ENCODE measurements at places on chromosomes 3 and 15. TPM values are rescaled to one million over a fixed set of nuclear protein-coding genes. Genes with fewer than 3 reads are reported as not detected.

Gene UBAP1L
- 19.9 TPM for total RNA-seq

Gene FSTL1
- total RNA-seq = not detected

DNA sequence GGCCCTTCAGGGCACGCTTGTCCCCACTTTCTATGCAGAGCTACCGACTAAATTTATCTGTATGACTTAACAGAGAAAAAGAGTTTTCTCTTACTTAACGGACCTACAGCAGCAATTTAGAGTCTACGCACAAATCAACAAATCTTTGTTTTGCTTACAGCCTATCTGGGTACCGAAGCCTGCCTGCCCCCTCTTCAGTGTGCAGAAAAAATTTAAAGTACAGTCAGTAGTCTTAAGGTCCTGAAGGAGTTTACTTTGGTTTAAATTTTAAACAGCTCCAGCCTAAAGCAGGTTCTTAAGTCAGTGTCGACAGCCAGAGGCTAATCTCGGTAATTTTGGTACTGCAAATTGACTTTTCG lies 570 bp downstream of the SACM1L start:
- H3K4me3 ChIP-seq = peak overlapping the region; percentile 73
- no peaks in the 10 kb centered on the region for H3K36me3 ChIP-seq
- H3K27ac ChIP-seq = peak overlapping the region; percentile 85

- H3K4me3 ChIP-seq = no peak overlapping the region
- H3K4me1 ChIP-seq = no peaks in the 10 kb centered on the region
- DNase-seq = no peak
- H3K27me3 ChIP-seq = no peaks in the 10 kb centered on the region
Observed at GRCh38 chr3:106862067-106862466, 515.2 kb upstream of the CCDC54 start.

- peaks cover 29% of the 10 kb centered on the region for H3K36me3 ChIP-seq
- peaks cover 19% of the 10 kb centered on the region for H3K4me1 ChIP-seq
- no peak overlapping the region for H3K4me3 ChIP-seq
- peak; percentile 49 for DNase-seq
- H3K27me3 ChIP-seq = no peaks in the 10 kb centered on the region
Observed at GRCh38 chr3:131020122-131020693, 6.4 kb downstream of the ASTE1 start.

Gene ZBTB20
- 123 TPM for total RNA-seq

DNA sequence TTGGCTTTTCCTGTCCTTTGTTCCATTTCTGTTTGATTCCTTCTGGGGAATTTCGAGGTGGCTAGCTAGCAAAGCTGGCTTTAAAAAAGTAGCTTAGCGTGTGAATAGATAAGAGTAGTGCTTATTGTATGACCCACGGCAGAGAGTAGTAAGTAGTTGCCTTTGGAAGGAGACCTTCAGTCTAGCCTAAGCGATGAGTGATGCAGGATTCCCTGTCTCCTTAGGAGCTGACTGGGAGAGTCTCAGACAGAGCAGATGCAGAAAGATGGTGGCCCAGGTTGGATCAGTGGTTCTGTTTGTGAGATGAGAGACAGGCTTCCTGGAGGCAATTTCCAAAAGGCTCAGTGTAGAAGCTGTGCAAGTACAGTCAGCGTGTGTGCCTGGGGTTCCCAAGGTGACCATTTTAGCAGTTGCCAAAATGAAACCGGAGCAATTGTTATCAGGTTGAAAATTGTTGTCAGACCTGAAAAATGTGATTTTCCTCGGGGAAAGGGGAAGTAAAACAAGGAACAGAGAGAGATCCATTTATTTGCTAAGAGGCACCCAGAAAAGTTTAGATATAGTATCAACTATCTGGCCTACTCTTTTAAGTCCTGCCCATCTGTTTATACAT lies 681 bp upstream of the IL5RA start:
- no peaks in the 10 kb centered on the region for H3K27me3 ChIP-seq
- H3K4me3 ChIP-seq = peak overlapping the region; percentile 14
- peaks cover 19% of the 10 kb centered on the region for H3K4me1 ChIP-seq
- peak overlapping the region; percentile 71 for H3K27ac ChIP-seq
- H3K36me3 ChIP-seq = no peaks in the 10 kb centered on the region

DNA sequence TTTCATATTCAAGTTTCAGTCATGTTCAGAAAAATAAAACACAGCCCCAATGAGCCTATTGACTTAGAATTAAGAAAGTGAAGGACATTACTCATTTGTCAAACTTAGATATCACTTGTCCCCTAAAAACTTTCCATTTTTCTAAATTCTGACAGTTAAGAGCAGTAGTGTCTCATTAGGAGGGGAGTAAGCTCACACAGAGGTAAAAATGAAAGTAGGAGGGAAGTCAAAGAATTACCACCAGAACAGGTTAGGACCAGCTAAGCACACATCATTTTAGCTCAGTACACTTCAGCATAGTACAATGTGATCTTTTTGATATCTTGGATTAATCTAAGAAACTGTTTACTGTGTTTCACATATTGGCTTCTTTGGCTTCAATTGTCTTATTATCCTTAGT lies 64.3 kb downstream of the OSTN start:
- peak overlapping the region; percentile 73 for H3K27ac ChIP-seq
- peak; percentile 41 for DNase-seq
- no peaks in the 10 kb centered on the region for H3K36me3 ChIP-seq
- H3K27me3 ChIP-seq = no peaks in the 10 kb centered on the region

DNA sequence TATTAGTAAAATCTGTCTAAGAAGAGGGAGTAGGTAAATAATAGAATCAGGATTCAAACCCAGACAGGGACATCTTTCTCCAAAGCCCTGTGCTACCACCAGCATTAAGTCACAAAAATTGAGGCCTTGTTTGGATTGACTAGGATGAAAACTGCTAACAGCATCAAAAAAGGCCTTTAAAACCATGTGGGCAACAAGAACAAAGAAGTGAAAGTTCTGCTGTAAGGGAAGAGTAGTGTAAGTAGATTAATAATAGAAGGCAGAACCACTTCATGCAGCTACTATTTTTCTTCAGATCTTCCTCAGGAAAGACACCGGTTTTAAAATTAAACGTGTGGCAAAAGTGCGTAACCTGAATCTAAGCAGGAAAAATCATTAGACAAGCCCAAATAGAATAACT lies 15.3 kb upstream of the KBTBD12 start:
- H3K4me1 ChIP-seq = peaks cover 10% of the 10 kb centered on the region
- H3K27me3 ChIP-seq = no peaks in the 10 kb centered on the region
- no peak for DNase-seq
- no peaks in the 10 kb centered on the region for H3K36me3 ChIP-seq
- H3K27ac ChIP-seq = no peak overlapping the region

Gene MTFMT
- total RNA-seq = 14.3 TPM

GRCh38 chr3:70999730-71000129 lies 583.8 kb downstream of the FOXP1 start:
- no peaks in the 10 kb centered on the region for H3K27me3 ChIP-seq
- no peak overlapping the region for H3K27ac ChIP-seq
- H3K4me3 ChIP-seq = no peak overlapping the region
- H3K4me1 ChIP-seq = peaks cover 8% of the 10 kb centered on the region
- peaks cover 7% of the 10 kb centered on the region for H3K36me3 ChIP-seq
- no peak for DNase-seq

Gene RAD18
- total RNA-seq = 20.6 TPM

Gene GPR87
- total RNA-seq = not detected

DNA sequence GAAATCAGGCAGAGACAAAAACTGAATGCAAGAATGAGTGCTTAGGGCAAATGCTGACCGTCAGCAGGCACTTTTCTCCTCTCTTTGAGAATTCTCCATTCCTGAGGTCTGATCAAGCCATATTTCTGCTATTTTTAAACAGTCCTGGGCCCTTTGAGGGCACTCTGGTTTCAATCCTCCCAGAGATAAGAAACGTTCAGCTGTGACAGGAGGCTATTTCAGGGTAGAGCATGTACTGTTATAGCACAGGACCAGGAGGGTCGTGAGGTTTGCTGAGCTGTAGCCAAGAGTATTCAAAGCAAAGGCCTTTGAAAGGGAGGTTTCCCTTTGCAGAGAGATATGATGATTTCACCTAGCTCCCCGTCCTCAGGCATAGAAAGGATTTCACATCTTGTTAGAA lies 39.6 kb upstream of the PDZRN3 start:
- H3K27me3 ChIP-seq = no peaks in the 10 kb centered on the region
- H3K36me3 ChIP-seq = no peaks in the 10 kb centered on the region
- H3K27ac ChIP-seq = no peak overlapping the region
- no peak for DNase-seq
- H3K4me3 ChIP-seq = no peak overlapping the region

DNA sequence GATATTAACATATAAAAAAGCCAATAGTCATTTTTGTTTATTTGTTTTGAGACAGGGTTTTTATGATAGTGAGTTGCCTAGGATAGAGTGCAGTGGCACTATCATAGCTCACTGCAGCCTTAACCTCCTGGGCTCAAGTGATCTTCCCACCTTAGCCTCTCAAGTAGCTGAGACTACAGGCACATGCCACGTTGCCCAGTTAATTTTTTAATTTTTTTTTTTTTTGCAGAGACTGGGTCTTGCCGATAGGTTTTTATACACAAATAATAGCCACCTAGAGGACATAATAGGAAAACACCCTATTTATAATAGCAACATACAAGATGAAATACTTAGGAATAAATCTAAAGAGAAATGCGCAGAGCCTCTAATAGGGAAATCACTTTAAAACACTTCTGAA lies 13.3 kb downstream of the EIF3J start:
- H3K27ac ChIP-seq = peak overlapping the region; percentile 65
- DNase-seq = peak; percentile 39
- H3K36me3 ChIP-seq = peaks cover 11% of the 10 kb centered on the region
- peaks cover 12% of the 10 kb centered on the region for H3K4me1 ChIP-seq
- no peaks in the 10 kb centered on the region for H3K27me3 ChIP-seq

GRCh38 chr3:123352134-123352554 lies 96.7 kb downstream of the ADCY5 start:
- no peak overlapping the region for H3K4me3 ChIP-seq
- H3K27me3 ChIP-seq = no peaks in the 10 kb centered on the region

Gene GLDN
- not detected for total RNA-seq

Gene GLT8D1
- total RNA-seq = 32.5 TPM

DNA sequence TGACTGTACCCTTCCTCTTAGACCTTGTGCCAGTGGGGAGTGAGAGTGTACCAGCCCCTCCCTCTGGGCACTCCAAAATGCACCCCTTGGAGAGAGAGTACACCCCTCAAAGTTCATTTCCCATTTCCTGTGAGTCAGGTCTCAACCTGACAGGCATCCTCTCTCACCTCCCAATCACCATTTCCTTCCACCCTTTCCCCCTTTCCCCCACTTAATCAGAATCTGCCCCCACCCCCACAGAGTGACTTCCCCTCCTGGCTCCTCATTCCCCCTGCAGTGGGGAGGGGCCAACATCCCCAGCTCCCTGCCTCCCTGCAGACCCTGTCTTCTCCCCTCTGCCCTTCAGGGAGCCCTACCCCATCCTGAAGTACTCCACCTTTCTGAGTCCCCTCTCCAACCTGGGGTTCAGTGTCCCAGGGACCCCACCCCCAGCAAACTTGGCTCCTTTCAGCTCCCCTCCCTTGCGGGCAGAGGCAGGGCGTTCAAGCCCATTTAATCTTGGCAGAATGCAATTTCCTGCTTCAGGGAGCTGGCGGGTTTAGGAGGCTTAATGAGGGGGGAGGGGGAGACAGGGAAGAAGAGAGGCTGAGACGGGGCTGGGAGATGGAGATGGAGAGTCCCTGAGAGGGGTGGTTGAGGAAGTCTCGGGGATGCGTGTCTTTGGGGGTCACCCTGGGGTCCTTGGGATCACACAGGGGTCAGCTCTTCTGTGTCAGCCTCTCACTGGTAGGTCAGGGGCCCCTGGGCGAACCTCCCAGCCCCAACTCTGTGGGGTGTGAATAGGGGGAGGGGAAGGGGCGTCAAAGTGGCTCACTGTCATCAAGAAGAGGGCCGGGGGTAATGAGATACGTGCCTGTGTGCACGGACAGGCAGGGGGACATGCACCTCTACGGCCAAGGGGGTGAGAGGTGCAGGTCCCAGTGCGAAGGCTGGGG lies 16.6 kb upstream of the SEMA3F start:
- H3K36me3 ChIP-seq = no peaks in the 10 kb centered on the region
- DNase-seq = no peak
- no peaks in the 10 kb centered on the region for H3K27me3 ChIP-seq
- H3K27ac ChIP-seq = no peak overlapping the region
- H3K4me1 ChIP-seq = no peaks in the 10 kb centered on the region
- H3K4me3 ChIP-seq = no peak overlapping the region

Gene TMEM158
- total RNA-seq = not detected

- H3K27ac ChIP-seq = no peak overlapping the region
- H3K4me3 ChIP-seq = no peak overlapping the region
- DNase-seq = no peak
- no peaks in the 10 kb centered on the region for H3K27me3 ChIP-seq
Observed at GRCh38 chr15:100429116-100429728, 87.4 kb upstream of the ADAMTS17 start.

Gene GOLGA6L4
- 3.9 TPM for total RNA-seq

Gene PPP1R14D
- not detected for total RNA-seq

Gene GOLGA8A
- total RNA-seq = 248 TPM

Gene LRRC2
- not detected for total RNA-seq

DNA sequence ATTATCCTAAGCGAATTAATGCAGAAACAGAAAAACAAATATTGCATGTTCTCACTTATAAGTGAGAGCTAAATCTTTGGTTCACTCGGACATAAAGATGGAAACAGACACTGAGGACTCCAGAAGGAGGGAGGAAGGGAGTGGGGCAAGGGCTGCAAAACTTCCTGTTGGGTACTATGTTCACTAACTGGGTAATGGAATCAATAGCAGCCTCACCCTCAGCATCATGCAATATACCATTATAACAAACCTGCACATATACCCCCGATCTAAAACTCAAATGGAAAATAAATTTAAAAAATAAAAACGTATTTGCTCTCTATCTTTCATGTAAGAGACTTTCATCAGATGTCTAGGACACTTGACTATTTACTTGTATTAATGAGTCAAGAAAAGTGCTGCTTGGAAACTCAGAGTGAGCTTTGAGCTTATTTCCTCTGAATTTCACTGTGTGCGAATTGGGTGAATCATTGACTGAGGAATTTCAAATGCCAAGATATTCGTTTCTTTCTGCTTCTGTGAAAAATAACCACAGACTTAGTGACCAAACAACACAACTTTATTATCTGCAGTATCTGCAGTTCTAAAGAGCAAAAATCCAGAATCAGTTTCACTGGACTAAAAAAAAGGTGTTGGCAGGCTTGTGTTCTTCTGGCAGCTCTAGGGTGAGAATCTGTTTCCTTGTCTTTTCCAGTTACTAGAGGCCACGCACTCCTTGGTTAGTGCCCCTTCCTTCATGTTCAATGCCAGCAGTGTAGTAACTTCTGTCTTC lies 18.4 kb downstream of the TM4SF18 start:
- no peak overlapping the region for H3K4me3 ChIP-seq
- no peak for DNase-seq
- no peaks in the 10 kb centered on the region for H3K4me1 ChIP-seq
- H3K27me3 ChIP-seq = peaks cover 3% of the 10 kb centered on the region
- no peak overlapping the region for H3K27ac ChIP-seq

Gene CGNL1
- total RNA-seq = 0.24 TPM

DNA sequence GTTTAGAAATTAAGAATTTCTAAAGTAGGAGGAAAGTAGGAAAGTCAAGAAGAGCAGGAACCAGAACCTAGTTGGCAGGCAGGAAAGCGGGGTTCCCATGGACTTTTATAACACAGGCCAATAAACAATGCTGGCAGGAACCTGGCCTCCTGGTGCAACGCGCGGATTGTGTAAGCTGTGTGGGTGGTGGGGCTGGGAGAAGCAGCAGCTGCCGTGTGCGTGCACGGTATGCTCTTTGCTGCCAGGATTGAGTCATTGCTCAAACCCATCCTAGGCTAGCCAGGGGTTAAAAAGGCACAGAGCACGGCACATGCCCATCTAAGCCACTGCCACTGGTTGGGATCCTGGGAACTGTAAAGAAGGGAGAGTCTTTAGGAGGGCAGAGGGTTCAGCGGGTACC lies 209.9 kb upstream of the RGMA start:
- H3K27me3 ChIP-seq = no peaks in the 10 kb centered on the region
- H3K4me3 ChIP-seq = no peak overlapping the region

Gene VWA5B2
- total RNA-seq = not detected
